ENCODE measurements at places on chromosomes 2 and 18.

- DNase-seq = no peak
Observed at GRCh38 chr2:220648628-220649027, 923.5 kb downstream of the EPHA4 start.

DNA sequence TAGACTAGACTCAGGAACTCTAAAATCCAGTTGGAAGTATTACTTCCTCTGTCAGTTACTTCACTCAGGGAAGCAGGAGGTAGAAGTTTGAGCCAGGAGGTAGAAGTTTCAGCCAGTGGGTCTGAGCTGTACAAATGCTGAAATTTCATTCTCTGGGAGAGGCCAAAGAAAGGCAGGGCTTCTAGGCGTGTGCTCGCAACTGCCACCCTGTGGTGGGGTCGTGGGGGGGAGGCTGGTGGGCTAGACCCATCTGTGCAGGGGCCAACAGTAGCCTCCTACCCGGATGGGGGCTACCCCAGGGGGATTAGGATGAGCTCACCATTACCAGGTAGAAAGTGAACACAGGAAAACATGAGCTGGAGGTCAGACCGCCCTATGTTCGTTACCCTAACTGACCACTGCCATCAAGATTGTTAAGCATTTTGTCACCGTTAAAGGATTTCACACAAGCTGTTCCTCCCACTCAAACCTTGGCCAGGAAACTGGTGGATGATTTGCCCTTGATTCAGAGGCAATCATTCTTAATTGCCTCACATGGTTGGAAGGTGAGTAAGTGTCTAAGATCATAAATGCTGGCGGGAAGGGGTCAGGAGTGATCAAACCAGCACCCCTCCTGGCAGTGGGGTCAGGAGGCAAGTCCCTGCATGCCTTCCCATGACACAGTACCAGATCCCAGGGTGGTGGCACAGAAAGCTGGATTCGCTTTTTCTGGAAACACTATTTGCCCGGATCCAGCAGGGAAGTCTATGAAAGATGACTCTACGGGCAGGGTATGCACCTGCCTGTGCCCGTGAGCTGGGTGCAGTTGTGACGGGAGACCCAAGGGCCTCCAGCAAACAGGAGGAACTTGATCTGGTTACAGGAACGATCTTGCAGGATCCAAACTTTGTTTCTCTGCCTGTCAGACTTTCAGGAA lies 5.2 kb upstream of the FHL2 start:
- peak; percentile 54 for DNase-seq

DNA sequence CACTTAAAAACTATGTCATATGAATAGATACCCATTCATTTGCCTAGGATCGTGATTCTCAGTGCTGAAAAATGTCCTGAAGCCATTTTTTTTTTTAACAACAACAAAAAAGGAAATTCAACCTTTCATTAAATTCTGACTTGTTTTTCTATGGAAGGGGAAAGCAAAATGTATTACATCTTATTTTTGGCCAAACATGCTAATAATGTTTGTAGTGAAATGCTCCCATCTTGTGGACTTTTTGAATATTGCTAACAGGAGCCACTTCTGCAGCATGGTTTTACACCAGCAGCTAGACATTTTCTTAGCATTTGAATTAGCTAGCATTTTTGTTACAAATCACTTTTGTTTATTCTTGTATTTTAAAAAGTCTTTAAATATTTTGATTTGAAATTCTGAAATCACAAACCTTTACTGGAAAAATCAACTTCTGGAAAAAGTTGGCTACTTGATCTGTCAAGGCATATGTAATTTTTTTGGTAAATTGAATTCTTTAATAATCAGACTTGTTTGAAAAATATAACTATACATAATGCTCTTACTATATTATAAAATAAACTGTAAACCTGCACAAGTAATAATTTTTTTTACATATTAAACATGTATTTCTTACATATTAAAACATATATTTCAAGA lies 75.8 kb downstream of the KIDINS220 start:
- DNase-seq = peak; percentile 29

DNA sequence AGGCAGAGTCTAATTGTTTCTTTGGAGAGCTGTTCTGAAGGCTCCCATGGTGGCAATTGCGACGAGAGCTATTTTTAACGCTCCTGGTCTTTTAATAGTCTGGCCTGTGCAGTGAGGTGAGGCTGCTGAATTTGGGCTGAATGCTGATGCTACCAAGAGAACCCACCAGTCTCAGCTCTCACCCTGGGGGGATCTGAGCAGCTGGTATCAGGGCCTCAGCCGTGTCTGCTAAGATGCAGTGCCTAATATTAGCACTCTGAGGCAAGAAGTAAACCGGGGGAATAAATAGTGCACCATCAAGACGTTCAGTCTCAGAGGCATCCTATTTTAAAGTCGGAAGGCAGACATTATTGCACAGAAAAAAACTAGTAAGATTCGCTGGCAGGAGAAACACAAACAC lies 214.8 kb upstream of the PID1 start:
- DNase-seq = no peak

DNA sequence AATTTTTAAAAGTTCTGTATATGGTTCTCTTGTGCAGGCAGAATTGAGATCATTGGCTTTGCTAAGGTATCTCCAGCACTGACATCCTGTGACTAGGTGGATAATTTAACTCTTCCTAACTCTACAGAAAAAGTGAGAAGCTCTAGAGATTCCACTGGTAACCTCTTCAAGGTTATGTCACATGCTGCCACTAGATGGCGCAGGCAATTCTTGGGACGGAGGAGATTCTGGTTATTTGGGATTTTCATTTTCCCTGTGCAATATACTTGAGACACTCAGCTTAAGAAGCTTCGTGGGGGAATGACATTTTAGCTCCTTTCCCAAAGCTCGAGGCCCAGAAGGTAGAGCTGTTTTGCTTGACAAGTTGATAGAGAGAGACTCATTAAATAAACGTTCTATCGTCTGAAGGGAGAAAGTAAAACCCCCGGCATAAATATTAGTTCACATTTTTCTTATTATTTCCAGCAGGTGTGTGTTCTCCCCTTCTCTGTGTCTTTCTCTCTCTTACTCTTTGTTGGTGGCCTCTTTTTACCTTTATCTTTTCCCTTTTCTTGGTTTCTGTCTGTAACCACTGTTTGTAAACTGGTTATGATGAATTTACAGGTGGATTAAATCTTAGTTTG lies 26.6 kb upstream of the LANCL1 start:
- peak; percentile 18 for DNase-seq

DNA sequence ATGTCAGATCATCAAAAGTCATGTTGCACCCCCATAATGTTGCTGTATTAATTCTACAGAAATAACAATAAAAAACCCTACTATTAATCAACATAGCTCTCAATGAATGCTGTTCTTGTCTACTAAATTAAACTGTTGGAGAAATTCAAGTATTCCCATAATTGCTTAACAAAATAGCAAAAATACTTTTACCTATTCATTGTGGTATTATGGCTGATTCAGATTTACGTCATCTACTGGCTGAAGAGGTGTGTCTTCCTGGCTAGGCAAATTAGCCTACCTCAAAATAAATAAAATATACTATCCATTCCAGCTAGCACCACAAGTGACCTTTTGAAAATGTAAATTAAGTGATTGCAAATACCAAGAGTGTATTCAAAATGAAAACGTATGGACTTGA lies 249.4 kb downstream of the MEIS1 start:
- DNase-seq = no peak

DNA sequence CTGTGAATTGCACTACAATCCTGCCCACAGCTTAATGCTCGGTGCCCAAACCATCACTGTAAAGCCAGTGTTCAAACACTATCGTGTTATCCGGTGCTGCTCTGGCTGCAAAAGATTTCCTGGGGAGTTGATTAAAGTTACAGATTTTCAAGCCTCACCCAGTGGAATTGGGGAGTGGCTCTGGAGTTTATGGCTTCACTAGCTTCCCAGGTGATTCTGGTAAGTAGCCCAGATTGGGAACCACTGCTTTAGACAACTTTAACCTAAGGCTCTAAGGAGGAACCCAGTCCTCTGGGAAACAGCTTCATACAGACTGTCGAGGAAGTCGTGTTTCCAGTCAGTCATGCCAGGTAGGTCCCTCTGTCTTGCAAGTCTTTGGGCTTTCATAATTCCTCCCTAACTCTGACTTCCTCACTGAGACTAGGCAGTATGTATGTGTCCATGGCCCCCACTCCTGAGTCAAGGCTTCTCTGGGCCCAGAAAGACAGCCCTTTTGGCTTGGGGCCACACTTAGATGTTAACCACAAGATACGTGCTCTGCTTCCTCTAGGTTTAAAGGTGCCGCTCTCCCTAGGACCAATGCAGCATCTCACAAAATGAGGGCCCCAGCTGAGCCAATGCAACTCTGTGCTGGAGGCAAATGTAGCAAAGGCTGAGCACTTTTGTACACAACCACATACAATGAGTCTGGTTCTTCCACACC lies 299.7 kb downstream of the PRKCE start:
- no peak for DNase-seq

DNA sequence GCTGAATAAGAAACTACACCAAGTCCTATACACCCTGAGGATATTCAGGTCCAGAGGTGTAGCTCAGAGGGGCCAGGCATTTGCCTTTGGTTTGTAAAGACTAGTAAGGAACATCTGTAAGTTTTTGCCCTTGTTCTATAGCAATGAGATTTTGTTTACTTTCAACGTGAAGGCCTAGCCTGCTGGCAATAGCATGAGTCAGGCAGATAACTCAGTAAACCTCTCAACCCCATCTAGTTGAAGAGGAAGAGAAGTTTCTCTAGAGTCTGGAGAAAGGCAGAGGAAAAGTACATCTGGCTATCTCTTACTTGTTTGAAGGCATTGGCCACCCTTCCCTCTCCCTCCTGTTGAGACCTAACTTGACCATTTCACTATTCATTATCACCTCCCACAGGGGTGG lies 70.3 kb upstream of the ZNF521 start:
- no peak for DNase-seq

GRCh38 chr18:31042084-31042405 lies 497 bp downstream of the DSC3 start:
- no peak for DNase-seq

DNA sequence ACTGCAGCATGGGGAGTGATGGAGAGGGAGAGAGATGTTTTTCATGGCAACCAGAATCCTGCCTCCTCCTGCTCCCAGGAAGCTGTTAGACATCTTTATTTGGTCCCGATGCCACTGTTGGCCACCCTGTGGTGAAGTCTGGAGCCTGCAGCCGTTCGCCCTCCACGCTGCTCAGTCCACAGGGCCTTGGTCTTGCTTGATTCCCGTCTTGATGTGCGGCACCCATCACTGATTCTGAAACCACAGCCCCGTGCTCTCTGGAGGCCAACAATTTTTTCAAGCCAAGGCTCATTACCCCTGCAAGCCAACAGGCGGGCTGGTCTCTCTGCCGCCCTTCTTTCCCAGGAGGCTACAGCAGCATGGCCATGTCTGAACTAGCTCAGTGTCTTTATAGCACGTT lies 24.5 kb downstream of the SIGLEC15 start:
- no peak for DNase-seq

- no peak for DNase-seq
Observed at GRCh38 chr2:126792186-126792585, 106.5 kb upstream of the TEX51 start.

DNA sequence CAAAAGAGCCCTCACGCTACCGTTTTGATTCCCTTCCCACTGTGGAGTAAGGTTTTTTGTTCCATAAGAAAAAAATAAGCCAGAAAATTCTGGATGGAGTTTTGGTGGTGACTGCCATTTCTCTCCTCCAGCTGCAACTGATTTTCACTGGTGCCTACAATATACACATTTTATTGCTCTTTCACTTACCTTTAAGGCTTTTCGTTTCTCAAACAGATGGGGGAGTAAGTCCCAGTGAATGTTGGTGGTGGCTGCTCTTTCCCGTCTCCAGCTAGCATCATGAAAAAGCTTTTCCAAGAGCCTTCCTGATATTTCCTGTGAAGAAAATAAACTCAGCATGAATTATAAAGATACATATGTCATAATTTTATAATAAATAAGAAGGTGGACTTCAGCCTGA lies 932.5 kb upstream of the PIK3C3 start:
- no peak for DNase-seq

GRCh38 chr2:232085826-232086425 lies 124.4 kb downstream of the DIS3L2 start:
- no peak for DNase-seq

- no peak for DNase-seq
Observed at GRCh38 chr2:4662161-4662779, 958.9 kb downstream of the DCDC2C start.

DNA sequence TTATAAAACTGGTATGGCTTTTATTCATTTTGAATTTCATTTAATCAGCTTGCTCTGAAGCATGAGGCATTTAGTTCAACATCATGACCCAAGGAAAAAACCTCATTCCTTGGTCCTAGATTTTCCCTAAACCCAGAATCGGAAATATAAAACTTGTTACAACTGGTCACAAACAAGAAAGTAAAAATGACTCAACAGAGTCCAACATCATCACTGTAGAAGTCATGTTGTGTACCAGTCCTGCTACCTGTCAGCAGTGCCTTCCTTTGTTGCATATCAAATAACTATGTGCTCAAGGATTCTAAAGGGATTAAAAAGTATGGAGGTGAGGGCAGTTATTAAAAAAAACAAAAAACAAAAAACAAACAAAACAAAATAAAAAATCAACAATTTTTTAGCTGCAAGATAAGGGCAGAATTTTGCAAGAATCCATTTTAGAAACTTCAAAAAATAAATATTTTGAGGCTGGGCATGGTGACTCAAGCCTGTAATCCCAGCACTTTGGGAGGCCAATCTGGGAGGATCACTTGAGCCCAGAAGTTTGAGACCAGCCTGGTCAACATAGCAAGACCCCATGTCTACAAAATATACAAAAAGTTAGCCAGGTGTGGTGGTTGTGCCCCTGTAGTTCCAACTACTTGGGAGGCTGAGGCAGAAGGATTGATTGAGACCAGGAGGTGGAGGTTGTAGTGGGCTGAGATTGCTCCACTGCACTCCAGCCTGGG lies 18.4 kb downstream of the NCKAP1 start:
- DNase-seq = no peak
